ENCODE measurements at places on chromosomes 5 and 9.

GRCh38 chr5:35971186-35971877 lies 19.9 kb downstream of the UGT3A1 start:
- DNase-seq = no peak

- no peak for DNase-seq
Measured at GRCh38 chr5:100899675-100900074, 3.4 kb downstream of the ST8SIA4 start.

DNA sequence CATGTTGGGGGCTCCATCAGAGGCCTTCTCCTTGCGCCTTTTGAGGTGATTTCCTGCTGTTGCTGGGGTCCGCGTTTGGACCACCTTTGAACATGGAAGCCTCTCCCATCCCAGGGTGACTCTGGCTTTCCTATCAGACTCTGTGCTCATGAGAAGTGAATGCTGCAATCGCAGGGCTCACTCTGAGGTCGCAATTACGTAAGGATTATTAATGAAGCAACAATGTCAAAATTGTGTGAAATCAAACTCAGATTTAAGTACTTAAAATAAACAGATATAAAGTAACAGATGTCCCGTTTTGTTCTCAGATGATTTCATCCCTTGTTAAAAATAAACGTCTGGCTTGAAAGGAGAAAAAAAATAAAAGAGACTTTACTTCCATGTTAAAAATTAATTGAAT lies 634.2 kb downstream of the BNC2 start:
- DNase-seq = no peak

DNA sequence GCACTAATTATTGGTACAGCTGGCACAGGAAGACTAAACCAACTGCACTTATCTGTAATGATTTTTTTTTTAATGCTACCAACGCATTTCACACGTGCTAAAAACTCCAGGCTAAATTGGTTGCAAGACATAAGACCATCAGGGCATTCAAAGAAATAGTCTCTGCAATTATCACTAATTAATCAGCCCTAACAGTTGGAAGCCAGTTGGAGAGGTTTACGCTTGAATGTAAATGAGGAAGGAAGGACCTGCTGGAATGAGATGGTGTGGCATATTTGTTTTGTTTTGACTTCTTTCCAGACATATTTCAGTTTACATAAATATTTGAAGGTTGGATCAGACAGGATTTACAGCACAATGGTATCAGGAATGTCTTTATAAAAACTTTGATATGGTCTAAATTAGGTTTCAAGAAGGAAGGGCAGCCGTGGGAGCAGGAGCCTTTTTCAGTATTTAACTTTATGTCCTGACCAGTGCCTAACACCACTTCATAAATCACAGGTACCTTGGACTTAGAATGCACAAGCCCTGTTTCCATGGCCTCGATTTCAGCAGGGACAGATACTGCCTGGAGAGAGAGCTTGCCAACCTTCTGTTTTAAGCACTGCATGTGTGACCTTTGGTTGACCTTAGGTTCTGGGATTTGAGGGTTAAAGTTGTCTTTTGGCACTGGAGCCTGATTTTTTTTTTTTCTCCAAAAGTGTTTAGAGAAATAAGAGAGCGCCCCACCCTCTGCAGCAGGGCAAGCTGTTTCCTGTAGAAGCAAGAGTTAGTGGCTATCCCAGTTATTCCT lies 199.8 kb upstream of the MAP3K1 start:
- no peak for DNase-seq

GRCh38 chr9:121989010-121989409 lies 104.1 kb downstream of the TTLL11 start:
- no peak for DNase-seq

- no peak for DNase-seq
Measured at GRCh38 chr9:82938426-82939218, 124.3 kb downstream of the RASEF start.

- DNase-seq = no peak
Measured at GRCh38 chr9:37955781-37956422, 52.0 kb upstream of the SLC25A51 start.

DNA sequence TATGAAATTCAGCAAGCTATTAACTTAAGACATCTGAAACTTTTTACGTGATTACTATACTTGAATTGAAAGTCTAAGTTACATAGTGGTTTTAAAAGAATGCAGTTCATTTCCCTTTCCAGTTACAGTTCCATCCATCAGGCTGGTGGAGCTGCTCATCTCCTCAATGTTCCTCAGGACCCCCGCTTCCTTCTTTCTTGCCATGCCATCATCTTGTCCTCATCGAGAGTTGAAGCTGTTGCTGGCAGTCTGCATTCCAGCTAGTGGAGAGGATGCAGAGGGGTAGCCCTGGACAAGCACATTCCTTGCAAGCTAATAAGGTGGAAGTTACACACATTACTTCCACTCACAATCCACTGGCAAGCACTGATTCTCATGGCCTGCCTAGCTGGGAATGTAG lies 8.8 kb upstream of the RNF183 start:
- no peak for DNase-seq

GRCh38 chr5:132469380-132470009 lies 21.1 kb downstream of the IRF1 start:
- DNase-seq = no peak

DNA sequence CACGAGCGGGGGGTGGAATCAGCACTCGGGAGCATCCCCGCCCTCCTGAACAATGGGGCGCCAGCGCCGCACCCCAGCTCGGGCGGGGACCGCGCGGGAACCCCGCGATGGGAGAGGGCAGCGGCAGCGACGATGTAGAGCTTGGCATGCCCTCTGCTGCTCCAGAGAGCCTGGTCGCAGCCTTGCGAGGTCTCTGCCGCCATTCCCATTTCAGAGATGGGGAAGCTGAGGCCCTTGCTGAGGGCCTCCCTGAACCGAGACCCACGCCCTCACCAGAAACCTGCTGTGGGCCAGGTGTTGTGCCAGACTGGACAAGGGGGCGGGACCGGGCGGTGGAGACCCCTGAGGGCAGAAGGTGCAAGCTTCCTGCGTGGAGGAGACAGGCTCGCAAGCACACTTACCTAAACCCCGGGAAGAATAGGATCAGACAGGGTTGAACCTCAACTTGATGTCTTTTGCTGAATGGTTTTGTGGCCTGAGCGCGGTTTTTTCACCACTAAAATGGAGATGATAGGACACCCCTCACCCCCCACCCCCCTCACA lies 647 bp upstream of the MEGF9 start:
- DNase-seq = peak; percentile 12

GRCh38 chr5:168291342-168291963 lies at the start of gene WWC1:
Gene WWC1 (plus strand): TSS chr5:168291645. CDS start chr5:168292153, 508 bp downstream.
- peak; percentile 47 for DNase-seq

DNA sequence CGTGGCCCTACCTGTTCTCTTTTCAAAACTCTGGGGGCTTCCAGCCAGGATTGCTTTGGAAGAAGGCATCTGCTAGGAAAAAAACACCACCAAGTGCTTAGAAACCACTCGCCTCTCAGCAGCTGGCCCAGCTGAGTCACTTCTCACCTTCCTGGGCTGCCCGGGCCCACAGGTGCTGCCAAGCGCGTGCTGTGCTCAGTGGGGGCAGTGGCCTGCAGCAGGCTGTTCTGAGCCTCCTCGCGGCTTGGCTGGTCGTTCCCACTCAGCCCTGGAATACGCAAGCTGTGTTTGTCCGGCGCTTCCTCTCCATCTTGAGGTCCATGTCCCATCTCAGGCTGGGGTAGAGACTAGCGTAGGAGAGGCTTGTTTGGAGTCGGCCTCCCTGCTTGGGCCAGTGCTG lies 102.5 kb upstream of the FCN2 start:
- DNase-seq = peak; percentile 62

GRCh38 chr9:86562691-86563090 lies 208.5 kb upstream of the TUT7 start:
- DNase-seq = no peak

GRCh38 chr9:93620881-93621820 lies 44.8 kb downstream of the PHF2 start:
- DNase-seq = no peak

DNA sequence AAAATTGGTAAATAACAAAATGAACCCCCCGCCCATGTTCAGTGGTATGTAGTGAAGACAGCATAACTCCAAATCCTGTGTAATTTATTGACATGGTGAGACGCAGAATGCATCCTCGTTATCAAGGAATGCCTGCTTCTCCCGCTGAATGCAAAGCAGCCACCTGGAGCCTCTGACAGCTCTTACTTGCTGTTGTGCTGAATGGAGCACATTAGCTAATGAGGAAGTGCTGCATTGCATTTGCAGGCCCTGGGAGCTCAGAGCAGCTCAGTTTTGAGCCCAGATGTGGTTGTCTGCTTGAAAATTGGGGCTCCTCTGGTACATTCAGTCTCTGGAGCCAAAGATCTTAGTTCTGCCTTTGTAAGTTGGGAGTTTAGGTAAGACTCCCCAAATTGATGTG lies 28.9 kb downstream of the PLAC8L1 start:
- DNase-seq = no peak

DNA sequence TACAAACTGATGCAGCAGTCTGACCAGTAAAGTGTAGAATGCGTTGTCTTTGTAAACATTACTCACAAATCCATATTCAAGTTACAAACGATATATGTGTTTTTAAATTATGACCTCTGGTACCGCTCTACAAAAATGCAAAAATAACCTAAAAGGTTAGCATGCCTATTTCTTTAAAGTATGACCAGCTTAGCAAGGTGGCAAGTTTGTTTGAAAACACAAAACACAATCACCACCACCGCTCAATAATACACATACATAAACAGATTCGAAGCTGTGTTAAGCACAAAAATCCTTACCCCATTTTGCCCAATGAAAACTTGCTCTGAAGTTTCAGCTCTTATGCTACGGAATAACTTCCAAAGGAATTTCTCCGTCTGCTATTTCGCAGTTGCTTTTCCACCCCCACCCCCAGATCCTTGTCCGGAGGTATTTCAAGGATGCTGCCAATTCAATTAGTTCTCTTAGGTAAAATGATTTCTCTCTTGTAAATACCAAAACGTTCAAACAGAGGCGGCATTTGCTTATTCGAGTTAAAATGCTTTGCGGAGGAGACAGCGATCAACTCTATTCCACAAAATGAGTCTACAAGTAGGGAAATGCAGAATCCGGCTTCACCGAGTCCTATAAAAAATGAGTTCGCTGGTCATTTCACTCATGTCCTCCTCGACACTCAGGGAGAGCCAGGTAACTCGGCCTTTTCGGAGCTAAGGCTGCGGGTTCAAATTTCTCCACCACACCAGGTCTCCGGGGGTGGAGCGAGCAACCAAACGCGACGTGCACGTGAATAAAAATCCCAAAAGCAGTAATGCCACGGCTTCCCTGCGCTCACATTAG lies 1.2 kb downstream of the HOMER1 start:
- DNase-seq = no peak

DNA sequence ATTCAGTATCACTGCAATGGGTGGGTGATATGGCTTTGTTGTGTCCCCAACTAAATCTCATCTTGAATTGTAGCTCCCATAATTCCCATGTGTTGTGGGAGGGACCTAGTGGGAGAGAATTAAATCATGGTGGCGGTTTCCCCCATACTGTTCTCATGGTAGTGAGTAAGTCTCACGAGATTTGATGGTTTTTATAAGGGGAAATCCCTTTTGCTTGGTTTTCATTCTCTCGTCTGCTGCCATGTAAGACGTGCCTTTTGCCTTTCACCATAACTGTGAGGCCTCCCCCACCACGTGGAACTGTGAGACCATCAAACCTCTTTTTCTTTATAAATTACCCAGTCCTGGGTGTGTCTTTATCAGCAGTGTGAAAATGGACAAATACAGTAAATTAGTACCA lies 9.5 kb upstream of the NANS start:
- DNase-seq = no peak

DNA sequence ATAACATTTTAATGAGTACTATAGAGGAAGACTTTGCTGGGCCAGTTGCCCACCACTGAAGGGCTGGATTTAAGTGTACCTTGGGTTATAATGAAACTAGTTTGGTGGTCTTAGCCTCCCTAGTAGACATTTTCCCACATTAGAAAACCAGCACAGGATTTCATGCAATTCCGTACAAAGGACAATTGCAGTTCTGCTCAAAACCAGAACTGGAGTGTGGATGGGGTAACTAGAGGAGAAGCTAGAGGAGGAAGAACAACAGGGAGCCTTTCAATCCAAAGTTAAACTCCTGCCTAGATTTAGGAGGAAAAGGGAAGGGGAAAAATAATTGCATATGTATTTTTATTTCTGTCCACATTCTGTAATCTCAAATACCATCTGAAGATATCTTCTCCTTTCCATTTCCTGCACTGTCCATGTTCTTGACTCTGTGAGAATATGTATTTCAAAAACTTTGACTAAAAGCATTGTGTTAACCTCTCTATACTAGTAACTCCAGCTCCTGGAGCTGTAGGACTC lies 97.5 kb upstream of the SSBP2 start:
- DNase-seq = no peak

GRCh38 chr5:122376250-122376649 lies 64.2 kb downstream of the SNCAIP start:
- no peak for DNase-seq

GRCh38 chr5:14665949-14666348 lies 1.4 kb downstream of the OTULIN start:
- no peak for DNase-seq

DNA sequence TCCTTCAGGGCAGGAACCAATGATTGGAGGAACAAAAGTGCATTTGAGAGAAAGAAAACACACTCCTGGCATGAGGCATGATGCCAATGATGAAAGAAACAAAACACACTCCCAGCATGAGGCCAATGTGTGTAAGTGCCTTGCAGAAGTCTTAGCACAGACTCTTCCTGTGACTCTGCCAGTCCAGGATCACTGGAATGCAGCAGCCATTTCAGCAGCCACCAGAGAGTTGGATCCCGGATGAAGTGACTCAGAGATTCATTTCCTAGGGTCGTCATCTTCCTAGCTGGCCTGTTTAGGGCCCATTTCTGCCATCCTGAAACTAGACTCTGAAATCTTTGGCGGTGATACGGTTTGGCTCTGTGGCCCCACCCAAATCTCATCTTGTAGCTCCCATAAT lies 212.5 kb downstream of the CFAP90 start:
- DNase-seq = no peak

DNA sequence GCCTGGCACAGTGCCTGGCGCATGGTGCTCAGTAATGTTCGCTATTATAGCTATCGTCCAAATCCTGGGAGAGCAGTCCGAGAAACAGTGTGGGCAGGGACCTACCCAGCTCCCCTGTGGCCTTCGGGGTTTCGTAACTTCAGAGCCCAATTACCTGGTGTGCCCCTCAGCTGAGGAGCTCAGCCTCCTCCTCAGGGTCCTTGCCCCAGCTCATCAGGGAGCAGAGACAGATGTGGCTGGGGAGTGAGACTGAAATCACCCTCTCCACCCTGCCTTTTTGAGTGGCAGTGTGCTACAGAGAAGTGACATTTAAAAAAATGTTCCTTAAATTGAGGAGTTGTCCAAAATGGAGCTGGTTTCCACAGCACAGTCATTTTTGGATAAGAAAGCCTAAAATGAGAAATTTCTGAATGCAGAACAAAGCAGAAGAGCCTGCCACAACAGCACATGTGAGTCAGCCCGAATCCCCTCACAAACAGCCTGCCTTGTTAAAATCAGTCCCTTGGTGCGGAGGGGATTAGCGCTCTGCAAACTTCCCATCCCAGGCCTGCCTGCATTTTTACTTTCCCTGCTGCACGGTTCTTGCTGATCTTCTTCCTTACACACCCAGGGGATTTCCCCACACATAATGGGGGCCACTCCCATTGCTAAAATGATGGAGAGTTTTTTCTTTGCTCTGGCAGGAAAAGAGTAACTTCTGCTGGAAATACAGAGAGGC lies 78.1 kb upstream of the PITX1 start:
- DNase-seq = no peak
